Right atrium auricular region (tissue), 2 donors: ENCODE measurements at places on chromosomes 5 and 9. TPM values are rescaled to one million over a fixed set of nuclear protein-coding genes. Genes with fewer than 3 reads are reported as not detected.
A peak's percentile ranks its signal among the peaks of the same experiment; 100 is the strongest.

DNA sequence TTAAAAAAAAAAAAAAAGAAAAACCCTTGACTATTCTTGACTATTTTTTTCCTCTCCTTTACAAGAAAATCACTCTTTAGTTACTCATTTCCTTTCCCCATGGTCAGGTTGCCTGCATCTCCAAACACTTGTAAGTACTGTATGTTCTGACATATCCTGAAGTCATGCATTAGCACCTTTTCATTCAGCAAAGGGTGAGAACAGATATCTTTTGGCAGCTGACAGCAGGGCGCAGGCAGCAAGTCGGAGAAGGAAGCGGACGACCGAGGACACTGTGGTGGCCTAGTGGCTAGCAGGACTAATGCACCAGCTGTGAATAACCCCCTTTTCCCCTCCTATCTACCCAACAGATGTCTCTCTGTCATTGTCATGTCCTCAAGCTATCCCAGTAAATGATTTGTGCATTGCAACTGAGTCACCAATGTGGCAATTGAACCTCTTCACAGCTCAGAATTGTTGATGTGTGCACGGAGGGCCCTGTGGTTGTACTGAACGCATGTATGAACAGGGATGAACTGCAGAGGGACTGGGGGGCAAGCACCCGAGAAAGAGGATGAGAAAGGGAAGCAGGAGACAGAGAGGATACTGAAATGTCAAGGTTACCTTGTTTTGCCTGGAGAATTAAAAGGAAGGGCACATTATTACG lies 996.0 kb upstream of the ARRDC3 start:
- no peak for DNase-seq

GABRP gene
- not detected for total RNA-seq

TCERG1 gene
- total RNA-seq = 20.5 TPM

DNA sequence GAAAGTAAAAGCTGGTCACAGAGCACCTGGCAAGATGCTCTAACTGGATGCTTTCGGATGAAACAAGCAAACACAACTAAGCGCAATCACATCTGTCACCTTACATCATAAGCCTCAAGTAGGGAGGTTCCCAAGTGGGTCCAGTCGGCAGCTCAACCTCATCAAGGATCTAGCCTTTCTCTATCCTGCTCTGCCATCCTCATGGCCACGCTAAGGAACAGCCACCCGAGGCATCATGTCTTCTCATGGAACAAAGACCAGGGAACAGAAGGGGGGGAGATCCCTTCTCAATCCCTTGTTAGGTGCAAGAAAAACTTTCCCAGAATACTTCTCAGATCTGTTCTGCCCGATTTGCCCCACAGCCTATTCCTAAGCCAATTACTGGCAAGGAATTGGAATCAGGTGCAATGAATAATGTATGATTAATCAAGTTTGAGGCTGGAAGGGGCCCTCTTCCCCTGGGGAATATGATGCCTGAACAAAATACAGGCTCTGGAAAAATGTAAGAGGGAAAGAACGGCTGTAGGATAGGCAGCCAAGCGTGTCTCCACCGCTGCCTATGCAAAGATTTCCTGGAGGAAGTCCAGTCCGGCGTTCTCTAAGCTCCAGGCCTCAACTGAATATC lies 1.3 kb upstream of the HABP4 start:
- peak; percentile 43 for DNase-seq

- DNase-seq = no peak
These were observed 151.3 kb upstream of the TLX3 start for GRCh38 chr5:171157775-171158174.

ENG gene
- total RNA-seq = 142 TPM

ANKHD1 gene
- 50.4 TPM for total RNA-seq

FAM221B gene
- total RNA-seq = not detected

GFPT2 gene
- 27.2 TPM for total RNA-seq
